ENCODE measurements at places on chromosomes 6 and 20. TPM values are rescaled to one million over a fixed set of nuclear protein-coding genes. Genes with fewer than 3 reads are reported as not detected.

- no peak for DNase-seq
Measured at GRCh38 chr6:147361311-147361981, 147.0 kb upstream of the SAMD5 start.

DNA sequence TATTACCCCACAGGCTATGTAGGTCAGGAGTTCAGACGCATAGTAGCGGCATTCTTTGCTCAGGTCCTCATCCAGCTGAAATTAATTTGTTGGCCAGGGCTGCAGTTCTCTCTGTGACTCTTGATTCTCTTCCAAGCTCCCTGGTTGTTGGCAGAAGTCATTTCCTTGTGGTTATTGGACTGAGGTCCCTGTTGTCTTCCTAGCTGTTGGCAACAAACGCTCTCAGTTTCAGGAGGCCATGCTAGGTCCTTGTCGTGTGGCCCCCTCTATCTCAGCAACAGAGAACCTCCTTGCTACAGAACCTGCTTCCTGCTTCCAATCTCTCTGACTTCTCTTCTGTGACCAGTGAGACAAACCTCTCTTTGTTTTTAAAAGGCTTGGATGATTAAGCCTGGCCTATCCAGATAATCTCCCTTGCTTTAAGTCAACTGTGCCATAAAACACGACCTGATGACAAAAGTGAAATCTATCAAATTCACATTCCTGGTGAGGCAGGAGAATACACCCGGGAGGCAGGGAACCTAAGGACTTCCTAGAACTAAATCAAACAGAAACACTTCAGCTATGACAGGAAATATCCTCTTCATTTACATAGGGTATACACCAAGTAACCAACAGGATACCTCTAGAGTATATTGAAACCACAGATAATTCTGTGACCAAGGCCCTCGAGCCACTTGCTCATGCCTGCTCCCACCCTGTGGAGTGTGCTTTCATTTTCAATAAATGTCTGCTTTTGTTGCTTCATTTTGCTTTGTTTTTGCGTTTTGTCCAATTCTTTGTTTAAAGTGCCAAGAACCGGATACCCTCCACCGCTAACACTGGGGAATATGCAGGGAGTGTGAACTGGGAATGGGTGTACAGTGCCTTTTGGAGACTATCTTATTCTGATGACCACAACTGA is 196.0 kb downstream of the BTBD3 start:
- DNase-seq = no peak

DNA sequence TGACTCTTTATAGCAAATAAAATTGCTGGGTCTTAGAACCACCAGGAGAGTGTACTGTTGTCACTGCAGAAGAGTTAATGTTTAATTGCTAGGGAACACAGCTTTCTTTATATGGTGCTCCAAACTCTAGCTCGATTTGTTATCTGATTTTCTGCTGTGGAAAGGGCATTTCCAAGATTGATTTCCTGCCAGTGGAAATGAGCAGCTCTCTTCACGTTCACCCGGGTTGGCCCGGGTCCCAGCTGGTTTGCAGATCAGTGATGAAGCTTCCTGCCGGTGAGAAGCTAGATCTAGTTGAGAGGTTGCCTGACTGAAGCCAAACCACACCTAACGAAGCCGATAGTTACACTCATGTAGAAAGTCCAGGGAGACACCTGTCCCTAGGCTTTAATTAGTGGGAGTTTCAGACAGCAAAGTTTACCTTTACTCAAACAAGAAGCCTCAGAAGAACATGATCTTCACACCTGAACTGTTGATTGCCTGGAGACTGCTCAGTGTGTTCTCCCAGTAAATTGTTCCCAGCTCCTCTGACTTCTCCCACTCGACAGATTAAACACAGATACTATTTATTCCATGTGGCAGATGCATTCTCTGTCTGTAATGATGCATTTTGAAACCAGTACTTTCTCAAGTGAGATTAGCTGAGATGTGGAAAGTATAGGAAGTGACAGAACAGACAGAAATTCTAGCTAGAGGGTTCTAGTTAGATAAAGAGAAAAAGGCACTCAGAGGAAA is 27.8 kb downstream of the PAQR8 start:
- DNase-seq = no peak

- no peak for DNase-seq
Measured at GRCh38 chr6:163526346-163526745, 111.8 kb downstream of the QKI start.

PTCHD4 gene
- polyA plus RNA-seq = 2.1 TPM

AIF1 gene
- 1.6 TPM for polyA plus RNA-seq

- DNase-seq = peak; percentile 49
Measured at GRCh38 chr6:34696189-34696738, 303 bp downstream of the ILRUN start.

- no peak for DNase-seq
Measured at GRCh38 chr6:158387036-158387435, 74.8 kb downstream of the TULP4 start.
